Dorsolateral prefrontal cortex (tissue), 122 donors: ENCODE measurements at places on chromosomes 12 and 14.

DNA sequence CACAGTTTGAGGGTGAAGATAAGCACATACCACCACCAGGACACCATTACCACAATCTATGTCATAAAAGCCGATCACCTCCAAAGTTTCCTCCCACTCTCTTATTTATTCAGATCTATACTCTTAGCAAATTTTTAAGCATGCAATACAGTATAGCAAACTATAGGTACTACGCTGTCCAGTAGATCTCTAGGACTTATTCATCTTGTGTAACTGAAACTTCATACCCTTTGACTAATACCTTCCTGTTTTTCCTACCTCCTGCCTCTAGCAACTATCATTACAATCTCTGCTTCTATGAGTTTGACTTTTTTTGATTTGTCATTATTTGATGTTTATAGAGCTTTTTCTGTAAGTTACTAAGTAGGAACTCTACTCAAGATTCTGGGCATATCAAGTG lies 84.5 kb upstream of the MANSC4 start:
- DNase-seq: no peak

DNA sequence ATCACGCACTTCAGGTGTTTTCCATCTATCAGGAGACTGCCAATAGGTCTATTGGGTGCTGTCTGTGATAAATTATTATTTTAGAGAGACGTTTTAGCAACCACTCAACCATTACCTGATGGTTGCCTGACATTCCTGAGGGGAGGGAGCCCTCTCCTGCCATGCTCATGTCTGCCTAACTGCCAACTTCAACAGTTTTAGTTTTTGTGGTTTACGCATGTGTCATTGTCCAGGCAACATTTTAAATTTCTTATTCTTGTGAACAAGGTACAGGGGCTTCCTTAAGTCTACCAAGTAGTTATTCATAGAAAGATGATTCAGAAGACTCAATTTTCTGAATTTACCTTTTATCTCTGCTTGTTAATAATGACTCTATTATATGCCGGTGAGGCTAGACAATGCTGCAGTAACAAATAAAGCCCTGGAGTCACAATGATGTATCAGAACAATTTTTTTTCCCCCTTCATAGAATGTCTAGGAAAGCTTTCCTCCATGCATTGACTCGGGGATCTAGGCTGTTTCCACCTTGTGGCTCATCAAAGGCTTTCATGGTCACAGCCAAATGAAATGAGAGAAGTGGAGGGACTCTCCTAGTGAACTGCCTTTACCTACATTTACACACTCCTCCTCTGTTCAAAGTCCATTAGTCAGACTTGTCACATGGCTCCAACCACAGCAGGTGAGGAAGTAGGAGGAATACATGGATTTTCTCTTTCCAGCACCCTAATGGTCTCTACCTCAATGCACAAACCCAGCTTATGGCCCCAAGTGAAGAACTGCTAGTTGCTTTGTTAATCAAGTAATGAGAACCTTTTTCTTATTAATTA lies 225.8 kb downstream of the CRADD start:
- no peak for DNase-seq

DNA sequence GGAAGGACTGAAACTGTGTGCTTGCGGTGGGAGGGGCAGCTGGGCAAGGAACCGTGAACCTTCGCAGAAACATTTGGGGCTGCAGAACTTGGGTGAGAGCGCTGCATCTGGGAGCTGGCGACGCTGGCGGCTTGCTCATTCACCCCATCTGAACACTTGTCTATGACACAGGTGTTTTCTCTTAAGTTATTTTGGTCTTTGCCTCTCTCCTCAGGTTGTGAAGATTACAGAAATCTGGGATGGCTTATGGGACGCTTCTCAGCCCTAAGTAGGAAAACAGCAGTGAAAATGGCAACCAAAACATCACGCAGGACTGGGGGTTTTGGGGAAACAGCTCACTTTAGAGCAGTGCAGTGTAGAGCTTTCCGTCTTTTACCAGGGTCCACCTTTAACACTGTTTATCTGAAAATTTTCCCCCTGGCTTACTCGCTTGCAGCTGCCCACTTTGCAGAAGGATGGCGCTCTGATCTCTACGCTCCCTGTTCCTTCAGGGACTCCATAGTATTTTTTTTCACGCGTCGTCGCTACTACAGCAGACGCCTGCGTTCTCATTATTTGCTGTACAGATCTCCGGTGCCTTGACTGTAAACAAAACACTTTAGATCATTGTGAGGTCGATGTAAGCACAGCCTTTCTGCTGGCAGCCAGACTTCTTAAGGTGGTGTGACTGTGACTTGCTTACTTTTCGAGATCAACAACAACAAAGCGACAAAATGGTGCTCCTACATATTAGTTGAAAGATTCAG lies 2.7 kb upstream of the CDKN1B start:
- peak; percentile 36 for DNase-seq

- DNase-seq: no peak
These were observed 86.5 kb downstream of the PPM1H start for GRCh38 chr12:62848418-62848817.

- no peak for DNase-seq
These were observed 947 bp upstream of the LRRC9 start for GRCh38 chr14:59918824-59919569.

DNA sequence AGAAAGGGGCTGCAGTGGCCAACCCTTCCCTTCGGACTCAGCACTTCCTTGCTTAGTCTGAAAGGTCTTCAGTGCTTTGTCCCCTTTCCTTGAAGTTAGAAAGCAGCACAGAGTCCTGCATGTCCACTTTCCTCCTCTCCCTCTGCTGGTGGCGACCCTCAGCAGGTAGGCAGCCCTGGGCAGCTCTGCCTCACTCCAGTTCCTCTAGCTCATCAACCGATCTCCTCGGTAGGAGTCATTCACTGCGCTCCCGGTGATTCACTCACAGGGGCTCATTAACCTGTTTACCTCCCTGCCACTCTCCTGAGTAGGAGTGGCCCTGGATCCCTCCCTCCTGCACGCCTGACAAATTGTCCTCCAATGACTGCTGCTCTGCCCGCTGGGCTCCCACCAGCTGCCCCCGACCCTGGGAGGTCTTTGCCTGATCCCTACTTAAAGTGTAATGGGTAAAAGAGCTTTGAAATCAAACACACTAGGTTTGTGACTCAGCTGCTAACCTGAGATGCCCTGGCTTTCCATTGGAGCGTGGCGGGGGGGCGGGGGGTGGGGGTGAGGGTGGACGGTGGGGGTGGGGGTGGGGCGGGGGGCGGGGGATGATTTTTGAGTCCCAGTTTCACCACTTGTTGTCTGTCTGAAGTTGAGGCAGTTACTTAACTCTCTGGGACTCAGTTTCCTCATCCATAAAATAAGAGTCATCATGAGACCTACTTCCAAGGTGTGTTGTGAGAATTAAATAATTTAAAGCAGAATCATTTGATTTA lies 4.2 kb downstream of the SCNN1A start:
- DNase-seq: no peak

DNA sequence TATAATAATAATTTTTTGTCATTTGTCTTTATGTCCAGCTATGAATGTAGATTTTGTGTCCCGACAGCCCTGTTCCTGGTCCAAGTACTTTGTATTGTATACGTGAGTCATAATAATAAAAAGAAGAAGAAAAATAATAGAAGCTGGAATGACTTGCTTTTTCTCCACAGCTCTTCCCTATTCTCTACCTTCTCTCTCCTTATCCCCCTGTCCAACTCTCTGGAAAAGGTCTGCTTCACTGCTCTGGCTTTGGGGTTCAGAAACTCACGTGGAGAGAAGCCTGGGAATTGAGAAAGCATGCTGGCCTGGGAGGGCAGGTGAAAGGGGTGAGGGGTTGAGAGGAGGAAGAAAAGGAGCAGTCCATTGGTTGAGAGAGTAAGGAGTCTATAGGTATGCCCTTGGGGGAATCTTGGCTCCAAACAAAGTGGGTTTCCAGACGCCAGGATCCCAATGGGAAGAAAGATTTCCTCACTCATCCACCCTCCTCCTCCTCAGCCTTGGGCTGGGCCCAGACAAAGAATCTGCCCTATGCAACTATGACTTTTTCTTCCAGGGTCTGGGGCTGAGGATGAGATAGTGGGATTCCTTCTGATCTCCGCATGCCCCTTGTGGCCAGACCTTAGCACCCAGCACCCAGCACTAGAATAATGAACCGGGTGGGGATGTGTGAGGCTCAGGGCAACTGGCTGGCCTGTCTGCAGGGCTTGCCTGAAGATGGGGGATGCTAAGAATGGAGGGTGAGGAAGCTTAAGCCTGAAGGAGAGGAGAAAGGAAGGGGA lies 4.0 kb downstream of the HOXC8 start:
- no peak for DNase-seq

DNA sequence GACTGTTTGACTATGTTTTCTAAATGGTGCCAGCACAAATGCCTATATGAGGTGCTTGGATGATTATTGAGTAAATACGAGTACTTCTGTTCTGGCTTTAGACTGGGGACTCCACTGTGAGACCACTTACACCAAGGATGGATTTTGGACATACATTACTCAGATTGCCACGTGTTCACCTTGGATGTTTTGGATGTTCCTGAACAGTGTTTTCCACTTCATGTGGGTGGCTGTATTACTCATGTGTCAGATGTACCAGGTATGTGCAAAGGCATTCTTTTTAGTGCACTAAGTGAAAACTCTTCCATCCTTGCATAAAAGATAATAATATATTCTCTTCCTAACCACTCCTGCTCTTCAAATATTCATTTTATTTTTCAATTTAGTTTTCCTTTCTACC lies 30.7 kb downstream of the CSRP2 start:
- no peak for DNase-seq

DNA sequence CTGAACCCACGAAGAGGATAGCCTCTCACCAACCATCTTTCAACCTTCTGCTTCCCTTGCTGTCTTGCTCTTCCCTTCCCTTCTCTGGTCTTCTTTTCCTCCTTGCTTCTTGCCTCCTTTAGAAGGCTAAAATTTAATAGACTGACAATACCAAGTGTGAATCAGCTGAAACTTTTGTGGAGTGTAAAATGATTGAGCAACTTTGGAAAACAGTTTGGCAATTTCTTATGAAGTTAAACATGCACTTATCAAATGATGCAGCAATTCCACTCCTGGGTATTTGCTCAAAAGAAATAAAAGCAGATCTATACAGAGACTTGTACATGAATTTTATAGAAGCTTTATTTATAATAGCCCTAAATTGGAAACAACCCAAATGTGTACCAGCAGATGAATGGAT lies 3.3 kb upstream of the KRT86 start:
- DNase-seq: no peak

- no peak for DNase-seq
These were observed 3.4 kb downstream of the GLIPR1L1 start for GRCh38 chr12:75337905-75338304.

GRCh38 chr12:131901431-131902331 lies 7.3 kb downstream of the ULK1 start:
- DNase-seq: no peak

- no peak for DNase-seq
These were observed 26.7 kb upstream of the RAB21 start for GRCh38 chr12:71727958-71728357.

- DNase-seq: no peak
These were observed 393.5 kb downstream of the NOVA1 start for GRCh38 chr14:26204366-26204727.

GRCh38 chr14:68789821-68790643 lies 2.8 kb downstream of the ZFP36L1 start:
- no peak for DNase-seq

- DNase-seq: no peak
These were observed 24.6 kb upstream of the BATF start for GRCh38 chr14:75497701-75498100.
